ENCODE measurements at places on chromosomes 2 and 18. TPM values are rescaled to one million over a fixed set of nuclear protein-coding genes. Genes with fewer than 3 reads are reported as not detected.

The CPLX4 gene
- 0.13 TPM for polyA plus RNA-seq

The IL36B gene
- not detected for polyA plus RNA-seq

DNA sequence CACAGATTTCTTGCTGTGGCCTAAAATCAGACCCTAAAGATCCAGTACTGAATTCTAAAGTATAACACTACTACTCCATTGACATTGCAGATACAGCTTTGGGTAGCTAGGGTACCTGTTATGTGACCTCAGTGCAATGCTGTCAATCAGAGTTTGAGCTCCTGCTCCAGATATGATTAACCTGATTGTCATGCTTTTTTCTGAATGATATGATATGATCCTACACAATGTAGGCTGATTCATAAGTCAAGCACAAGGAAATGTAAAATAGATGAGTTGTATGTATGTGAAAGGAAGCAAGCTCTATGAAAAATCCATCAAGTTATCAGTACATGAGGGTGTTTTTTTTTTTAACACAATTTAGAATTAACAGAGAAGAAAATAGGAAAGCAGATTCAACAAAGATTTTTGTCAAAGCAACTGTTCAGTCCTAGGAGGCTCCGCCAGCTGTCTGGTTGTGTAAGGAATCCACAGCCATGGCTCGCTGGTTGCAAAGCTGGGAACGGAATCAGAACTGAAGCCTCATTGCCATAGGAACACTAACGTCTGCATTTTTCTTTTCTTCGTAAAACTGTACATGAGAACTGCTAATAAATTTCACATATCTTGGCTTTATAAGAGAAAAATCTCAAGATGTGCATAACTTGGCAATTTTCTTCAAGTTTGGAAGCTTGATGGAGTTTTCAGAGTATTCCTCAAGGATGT is 52.9 kb downstream of the NR4A2 start:
- DNase-seq, result no peak

DNA sequence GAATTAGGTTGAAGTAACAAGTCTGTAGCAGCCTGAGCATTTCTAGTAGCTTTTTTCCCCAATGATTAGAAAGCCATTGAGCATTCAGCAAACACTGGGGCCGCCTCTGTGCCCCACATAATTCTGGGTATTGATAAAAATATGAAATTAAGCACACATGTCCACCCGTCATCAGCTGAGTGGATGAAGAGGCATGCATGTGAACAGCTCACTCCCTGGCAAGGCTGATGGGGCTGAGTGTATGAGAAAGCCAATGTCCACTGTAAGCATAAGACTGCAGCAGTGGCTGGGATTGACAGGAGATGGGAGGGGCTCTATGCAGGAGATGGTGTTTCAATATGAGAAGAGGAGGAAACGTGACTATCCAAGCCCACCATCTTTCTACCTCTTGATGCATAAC is 124.4 kb upstream of the KLHL29 start:
- DNase-seq, result no peak

- DNase-seq, result no peak
Observed at GRCh38 chr2:169110916-169111315, 41.6 kb downstream of the DHRS9 start.

GRCh38 chr2:159445307-159445706 is 158.8 kb upstream of the WDSUB1 start:
- no peak for DNase-seq

DNA sequence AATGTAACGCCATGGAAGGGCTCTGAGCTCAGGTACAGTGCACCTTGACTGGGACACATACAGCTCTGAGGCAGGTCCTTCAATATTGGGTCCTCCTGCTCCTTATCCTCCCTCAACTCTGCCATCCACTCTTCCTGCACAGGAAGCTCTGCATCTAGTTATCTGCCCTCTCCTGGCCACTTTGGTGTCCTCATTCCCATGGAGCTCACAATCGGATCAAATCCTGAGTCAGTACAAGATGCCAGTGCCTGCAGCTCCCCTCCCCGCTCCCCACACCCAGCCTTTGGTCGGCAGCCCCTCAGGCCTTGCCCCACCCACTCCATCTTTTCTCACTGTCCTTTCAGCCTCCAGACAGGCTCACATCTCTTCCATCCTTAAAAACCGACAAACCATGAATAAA is 58.0 kb downstream of the LRRFIP1 start:
- no peak for DNase-seq

DNA sequence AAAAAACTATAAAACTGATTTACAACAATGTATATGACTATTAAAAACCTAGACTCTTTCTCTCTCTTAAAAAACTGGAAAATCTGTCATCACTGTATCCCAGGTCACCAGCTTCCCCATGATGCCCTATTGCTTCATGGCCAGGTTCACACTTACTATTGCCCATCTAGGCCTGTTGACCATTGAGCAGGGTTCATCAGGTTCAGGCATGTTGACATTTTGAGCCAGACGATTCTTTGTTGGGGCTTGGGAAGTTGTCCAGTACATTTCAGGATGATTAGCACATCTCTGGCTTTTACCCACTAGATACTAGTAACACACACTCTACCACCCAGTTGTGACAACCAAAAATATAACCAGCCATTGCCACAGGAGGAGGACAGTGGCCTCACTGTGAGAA is 26.9 kb upstream of the RAB27B start:
- DNase-seq, result no peak

DNA sequence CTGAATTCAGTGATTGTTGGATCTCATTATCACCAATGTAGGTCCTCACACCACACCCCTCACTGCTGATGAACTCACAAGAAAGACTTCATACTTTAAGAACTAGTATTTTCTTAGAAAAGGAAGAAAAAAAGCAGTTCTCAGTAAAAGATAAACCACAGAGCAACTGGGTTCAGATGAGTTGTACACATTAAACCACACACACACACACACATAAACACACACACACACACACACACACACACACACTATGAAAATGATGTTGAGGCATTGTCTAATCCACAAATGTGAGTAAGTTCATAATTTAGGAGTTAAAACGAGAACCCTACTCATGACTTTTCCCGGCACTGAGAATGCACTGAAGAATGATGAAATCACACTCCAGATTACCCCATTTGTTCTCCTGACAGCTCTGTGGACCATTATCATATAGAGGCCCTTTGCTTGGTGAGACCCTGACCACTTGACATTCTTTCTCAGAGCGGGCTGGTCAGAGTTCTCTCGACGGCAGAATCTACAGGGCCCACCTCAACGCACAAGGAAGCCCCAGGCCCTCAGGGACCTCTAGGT is 106.2 kb downstream of the BCL2 start:
- no peak for DNase-seq

- no peak for DNase-seq
Observed at GRCh38 chr2:111199840-111200239, 79.1 kb downstream of the BCL2L11 start.

GRCh38 chr2:133988316-133988891 is 265.5 kb upstream of the MGAT5 start:
- no peak for DNase-seq
